ENCODE measurements at places on chromosomes 11 and 22.
A peak's percentile ranks its signal among the peaks of the same experiment; 100 is the strongest.

DNA sequence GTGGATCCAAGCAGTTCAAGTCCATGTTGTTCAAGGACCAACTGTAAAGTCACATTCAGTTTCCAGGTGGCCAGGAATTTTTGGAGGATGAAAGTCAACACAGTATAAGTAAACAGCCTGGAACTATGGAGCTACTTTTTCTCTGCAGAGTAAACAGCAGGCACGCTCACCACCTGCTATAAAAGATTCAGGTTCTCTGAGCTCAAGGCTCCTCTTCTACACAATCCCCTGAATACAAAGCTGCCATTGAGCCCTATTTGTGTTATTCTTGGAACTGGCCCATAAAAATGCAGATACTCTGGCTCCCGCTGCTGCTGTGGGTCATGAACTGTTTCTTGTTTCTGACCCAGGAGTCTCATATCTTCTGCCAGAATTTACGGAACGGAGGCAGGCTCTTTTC, 56.9 kb upstream of the PRR5 start:
- DNase-seq = no peak

DNA sequence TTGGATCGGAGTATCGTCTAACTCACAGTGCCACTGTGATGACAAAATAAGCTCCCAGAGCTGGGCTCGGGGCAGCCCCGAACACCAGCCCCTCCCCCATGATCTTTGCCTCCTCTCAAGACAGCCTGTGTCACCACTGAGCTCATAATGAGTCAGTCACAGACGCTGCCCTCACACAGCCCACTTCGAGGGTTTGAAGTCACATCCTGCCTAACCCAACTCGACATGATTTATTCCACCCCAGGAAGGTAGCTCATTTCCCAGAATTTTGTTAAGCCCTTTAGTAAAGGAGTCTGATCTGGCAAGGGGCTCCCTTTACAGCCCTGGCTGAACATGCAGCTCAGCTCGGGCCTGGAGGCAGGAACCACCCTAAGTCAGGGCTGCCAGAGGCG, 22.8 kb downstream of the MYH9 start:
- peak; percentile 84 for DNase-seq

DNA sequence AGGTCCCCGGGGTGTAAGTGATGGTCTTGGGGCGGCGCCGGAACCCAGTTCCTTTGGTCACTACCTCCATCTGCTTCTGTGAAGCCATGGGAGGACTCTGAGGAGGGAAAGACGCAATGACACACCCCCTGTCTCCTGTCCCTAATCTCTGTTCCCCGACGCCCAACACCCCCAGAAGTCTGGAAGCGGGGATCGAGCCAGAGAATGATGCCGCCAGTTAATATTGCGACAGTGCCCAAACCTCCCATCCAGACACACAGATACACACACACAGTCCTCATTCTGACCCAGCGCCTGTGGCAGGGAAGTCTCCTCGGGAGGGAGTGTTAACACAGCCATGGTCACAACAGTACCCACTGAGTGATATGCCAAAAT, 352 bp downstream of the C22orf23 start:
- DNase-seq = no peak

GRCh38 chr11:26227301-26227746, 104.6 kb upstream of the ANO3 start:
- DNase-seq = no peak

- DNase-seq = no peak
These were observed 60.9 kb downstream of the CELSR1 start for GRCh38 chr22:46476547-46476941.

GRCh38 chr11:65184146-65184545, 2.4 kb downstream of the CAPN1 start:
- DNase-seq = peak; percentile 41

DNA sequence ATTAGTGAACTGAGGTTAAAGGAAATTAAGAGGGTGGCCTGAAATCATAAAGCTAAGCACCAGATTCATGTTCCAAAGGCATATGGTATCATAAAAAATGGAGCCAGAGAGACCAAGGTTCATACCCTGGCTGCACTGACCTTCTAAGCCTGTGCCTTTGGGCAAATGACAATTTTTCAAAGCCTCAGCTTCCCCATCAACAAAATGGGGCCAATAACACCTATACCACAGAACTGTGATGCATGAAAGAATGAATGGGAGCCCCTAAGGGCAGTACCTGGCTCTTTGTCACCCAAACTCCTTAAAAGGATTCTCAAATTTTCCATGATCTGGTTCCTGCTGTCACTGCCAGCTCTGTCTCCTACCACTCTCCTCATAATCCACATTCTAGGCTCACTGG, 72.5 kb downstream of the RAB30 start:
- DNase-seq = no peak
